ENCODE measurements at places on chromosomes 7 and 10.

- no peak for DNase-seq
Observed at GRCh38 chr10:90913774-90914420, 7.0 kb downstream of the ANKRD1 start.

DNA sequence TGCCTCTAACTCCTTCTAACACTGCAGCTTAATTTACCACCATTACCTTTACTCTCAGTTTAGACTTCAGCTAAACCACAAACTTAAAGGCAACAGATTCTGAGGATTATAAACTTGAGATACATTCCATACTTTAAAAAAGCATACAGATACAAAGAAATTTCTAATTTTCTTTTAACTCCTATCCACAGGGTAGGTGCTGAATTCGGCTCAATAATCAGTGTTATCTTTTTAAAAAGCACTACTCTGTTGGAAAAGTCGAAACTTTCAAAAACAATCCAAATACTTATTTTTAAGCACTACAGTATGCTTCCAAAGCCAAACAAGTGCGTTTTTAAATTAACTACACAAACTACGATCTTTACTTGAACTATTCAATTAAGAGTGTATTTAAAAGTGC, 1.0 kb downstream of the SMNDC1 start:
- DNase-seq, result no peak

- no peak for DNase-seq
Observed at GRCh38 chr7:151427705-151428377, 12.1 kb downstream of the CRYGN start.

DNA sequence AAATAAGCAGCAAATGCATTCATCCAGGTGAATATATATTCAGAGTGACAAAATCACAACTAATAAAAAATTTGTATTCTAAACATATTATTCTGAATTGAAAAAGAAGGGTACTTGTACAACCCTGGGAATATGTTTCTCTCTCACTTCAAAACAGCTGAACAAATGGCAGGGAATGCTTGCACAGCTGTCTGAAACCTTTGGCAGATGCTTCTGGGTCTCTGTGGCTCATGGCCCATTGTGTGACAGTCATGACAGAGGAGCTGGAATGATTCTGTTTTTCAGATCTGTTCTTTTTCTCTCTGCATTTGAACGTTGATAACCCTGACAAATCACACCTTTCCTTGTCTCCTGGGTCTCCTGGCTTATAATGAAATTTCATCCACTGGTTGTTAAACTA, 275.7 kb upstream of the FZD1 start:
- DNase-seq, result no peak

- no peak for DNase-seq
Observed at GRCh38 chr10:105514106-105514505, 873.0 kb downstream of the SORCS3 start.

GRCh38 chr7:21106296-21106732, 319.6 kb upstream of the SP8 start:
- no peak for DNase-seq

GRCh38 chr10:129844216-129844766, 119.8 kb downstream of the EBF3 start:
- no peak for DNase-seq

- DNase-seq, result no peak
Observed at GRCh38 chr10:34567659-34568253, 247.3 kb downstream of the PARD3 start.

- DNase-seq, result no peak
Observed at GRCh38 chr10:30798646-30799185, 169.2 kb upstream of the LYZL2 start.

- DNase-seq, result no peak
Observed at GRCh38 chr7:93897680-93898079, 7.1 kb upstream of the TFPI2 start.

DNA sequence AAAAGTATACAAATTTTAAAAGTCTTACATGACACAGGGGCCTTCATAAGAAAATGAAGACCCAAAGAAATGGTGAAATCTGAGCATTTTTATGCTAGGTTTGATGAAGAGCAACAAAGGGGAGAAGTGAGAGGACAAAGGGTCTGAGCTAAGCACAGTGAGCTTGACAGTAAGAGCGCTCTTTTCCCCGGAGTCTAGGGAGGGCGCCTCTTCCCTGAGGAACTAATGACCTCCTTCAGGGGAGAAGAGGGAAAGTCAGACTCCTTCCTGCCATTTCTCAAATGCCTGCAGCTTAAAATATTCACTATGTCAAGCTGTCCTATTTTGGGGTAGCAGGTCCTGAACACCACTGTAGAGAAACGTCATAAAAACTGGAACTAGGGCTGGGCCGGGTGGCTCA, 18.1 kb upstream of the PAXIP1 start:
- no peak for DNase-seq

DNA sequence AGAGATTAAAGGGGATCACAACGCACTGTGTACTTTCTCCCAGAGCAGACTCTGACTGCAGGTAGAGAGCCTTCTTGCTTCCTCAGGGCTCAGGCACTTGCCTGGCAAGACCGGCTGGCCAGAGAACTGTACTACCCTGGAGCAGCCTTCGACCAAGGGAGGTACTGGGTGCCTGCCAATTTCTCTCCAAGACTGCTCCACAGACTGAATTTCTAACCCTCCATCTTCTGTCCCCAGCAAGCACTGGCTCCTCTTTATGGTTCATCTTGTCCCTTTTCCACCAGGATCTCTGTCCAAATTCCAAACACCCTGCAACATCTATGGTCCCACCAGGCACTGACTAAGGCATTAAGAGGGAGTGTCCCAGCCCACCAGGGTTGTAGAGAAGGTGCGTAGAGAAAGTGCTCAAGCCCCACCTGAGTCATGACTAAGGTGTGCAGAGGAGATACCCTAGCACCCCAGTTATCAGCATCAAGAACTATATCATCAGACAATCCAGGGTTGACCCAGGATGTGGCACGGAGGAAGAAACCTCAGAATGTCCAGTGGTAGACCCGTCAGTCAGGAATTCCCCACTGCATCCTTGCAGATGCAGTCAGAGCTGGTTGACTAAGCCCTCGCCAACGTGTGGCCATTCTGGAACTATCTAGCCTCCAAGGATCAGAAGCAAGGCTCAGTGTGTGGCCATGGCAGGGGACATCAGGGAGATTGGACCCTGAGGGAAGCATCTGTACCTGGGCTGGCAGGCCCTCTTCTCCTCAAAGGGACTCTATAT, 60.9 kb upstream of the CAMK2B start:
- DNase-seq, result no peak

DNA sequence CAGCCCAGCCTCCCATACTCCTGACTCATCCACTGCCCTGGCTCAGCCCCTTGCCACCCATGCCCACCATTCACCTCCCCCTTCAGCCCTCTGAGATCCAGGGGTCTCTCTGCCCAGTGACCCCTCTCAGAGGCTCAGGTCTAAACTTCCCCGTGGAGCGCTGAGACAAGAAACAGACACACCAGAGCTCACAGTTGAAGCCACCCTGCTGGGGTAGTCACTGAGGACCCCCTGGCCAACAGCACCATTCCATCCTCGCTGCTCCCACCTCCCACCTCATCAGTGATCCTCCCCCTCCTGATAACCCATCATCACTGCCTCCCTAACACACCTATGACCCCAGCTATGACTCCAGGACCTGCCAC, 100.7 kb downstream of the GRID1 start:
- DNase-seq, result no peak

DNA sequence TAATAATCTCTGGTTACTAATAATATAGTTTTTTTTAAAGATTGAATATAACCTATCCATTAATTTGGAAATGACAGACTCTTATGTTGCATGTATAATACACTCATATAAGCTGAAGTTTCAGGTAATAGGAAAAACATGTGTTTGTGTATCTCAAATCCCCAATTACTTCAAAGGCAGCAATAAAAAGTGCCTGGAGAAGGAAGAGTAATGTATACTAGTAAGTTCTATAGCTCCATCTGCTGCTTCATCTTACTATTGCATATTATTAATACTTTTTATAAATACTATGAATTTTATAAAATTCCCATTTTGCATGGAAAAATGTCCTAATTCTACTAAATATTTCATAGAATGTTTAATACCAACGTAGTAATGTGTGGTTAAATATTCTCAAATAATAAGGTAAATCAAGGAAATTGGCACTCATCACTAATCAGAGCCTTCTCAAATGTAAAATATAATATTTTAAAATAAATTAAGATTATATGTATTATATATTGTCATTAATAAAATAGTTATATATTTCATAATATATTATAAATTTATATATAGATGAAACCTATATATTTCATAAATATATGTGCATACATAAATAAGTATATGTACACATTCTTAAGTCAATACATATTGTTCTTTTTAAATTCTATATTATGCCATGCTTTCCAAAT, 311.9 kb downstream of the HGF start:
- no peak for DNase-seq
